ENCODE measurements at places on chromosomes 5 and 9. TPM values are rescaled to one million over a fixed set of nuclear protein-coding genes. Genes with fewer than 3 reads are reported as not detected.

Gene IRX1
- not detected for total RNA-seq

Gene NUTM2G
- total RNA-seq: not detected

Gene C5
- 2.3 TPM for total RNA-seq

Gene IRGM
- total RNA-seq: 0.32 TPM

Gene PCDHGA5
- total RNA-seq: 1.9 TPM

Gene LRRC70
- 1.3 TPM for total RNA-seq

Gene SCGB3A2
- total RNA-seq: not detected

Gene FRMD3
- total RNA-seq: 0.86 TPM

Gene SLC6A19
- total RNA-seq: not detected

Gene NOXA1
- total RNA-seq: not detected

Gene LCN9
- total RNA-seq: not detected

Gene MLANA
- not detected for total RNA-seq

Gene CER1
- total RNA-seq: not detected

Gene CDKN2A
- total RNA-seq: 32.5 TPM

Gene ELOVL7
- total RNA-seq: not detected

Gene SLC24A2
- total RNA-seq: not detected

Gene SPATA31C1
- not detected for total RNA-seq

Gene PROB1
- 3.9 TPM for total RNA-seq

Gene ZNF658
- 3.9 TPM for total RNA-seq

Gene ECM2
- total RNA-seq: 2.6 TPM

Gene FGD3
- total RNA-seq: under 0.01 TPM

Gene ADAM19
- total RNA-seq: 89.8 TPM

Gene ARSI
- 13.8 TPM for total RNA-seq

Gene CA9
- total RNA-seq: under 0.01 TPM

Gene LURAP1L
- total RNA-seq: 49.0 TPM

Gene SLC6A7
- under 0.01 TPM for total RNA-seq

Gene EIF4E1B
- not detected for total RNA-seq

Gene RLN2
- 0.43 TPM for total RNA-seq

Gene TMEM252
- not detected for total RNA-seq

Gene NPR3
- 2.9 TPM for total RNA-seq

Gene ZSWIM6
- 9.0 TPM for total RNA-seq

Gene SPATA31D4
- not detected for total RNA-seq

Gene ADGRD2
- not detected for total RNA-seq

Gene C9orf43
- total RNA-seq: 0.43 TPM

Gene ADAMTSL2
- under 0.01 TPM for total RNA-seq

Gene F2R
- 117 TPM for total RNA-seq

Gene HSPB3
- total RNA-seq: 6.1 TPM

Gene IFNA21
- not detected for total RNA-seq

Gene MBLAC2
- 5.5 TPM for total RNA-seq

Gene NME5
- 1.3 TPM for total RNA-seq

Gene TESK1
- 13.0 TPM for total RNA-seq

Gene PCDHB13
- total RNA-seq: 0.32 TPM

Gene SLC6A18
- not detected for total RNA-seq

Gene CLIC3
- total RNA-seq: 43.2 TPM

Gene CSF1R
- total RNA-seq: under 0.01 TPM

Gene PCDHA9
- total RNA-seq: under 0.01 TPM

Gene OBP2A
- not detected for total RNA-seq

Gene CFAP77
- not detected for total RNA-seq

Gene PLAA
- 35.1 TPM for total RNA-seq

Gene ACTBL2
- total RNA-seq: 0.97 TPM

Gene IARS1
- 377 TPM for total RNA-seq

Data from fibroblast of villous mesenchyme (primary cell).